ENCODE measurements at places on chromosomes 6 and 20. TPM values are rescaled to one million over a fixed set of nuclear protein-coding genes. Genes with fewer than 3 reads are reported as not detected.

- H3K36me3 ChIP-seq = no peaks in the 10 kb centered on the region
- no peaks in the 10 kb centered on the region for H3K27me3 ChIP-seq
- no peak for DNase-seq
- peaks cover 3% of the 10 kb centered on the region for H3K4me1 ChIP-seq
These were observed 10.0 kb downstream of the BICRAL start for GRCh38 chr6:42791706-42792320.

GRCh38 chr20:43681991-43682410 is 15.1 kb downstream of the MYBL2 start:
- peaks cover 37% of the 10 kb centered on the region for H3K36me3 ChIP-seq
- no peak overlapping the region for H3K27ac ChIP-seq
- peaks cover 3% of the 10 kb centered on the region for H3K4me1 ChIP-seq
- H3K4me3 ChIP-seq = no peak overlapping the region

GRCh38 chr6:52568320-52568719 is 8.5 kb downstream of the TRAM2 start:
- peaks cover 22% of the 10 kb centered on the region for H3K4me1 ChIP-seq
- no peaks in the 10 kb centered on the region for H3K27me3 ChIP-seq
- no peak overlapping the region for H3K27ac ChIP-seq
- no peak overlapping the region for H3K4me3 ChIP-seq
- no peaks in the 10 kb centered on the region for H3K36me3 ChIP-seq

GRCh38 chr20:1367479-1367878 is 25.4 kb downstream of the FKBP1A start:
- DNase-seq = no peak
- H3K4me1 ChIP-seq = peaks cover 6% of the 10 kb centered on the region
- no peak overlapping the region for H3K27ac ChIP-seq
- H3K4me3 ChIP-seq = no peak overlapping the region
- peaks cover 50% of the 10 kb centered on the region for H3K36me3 ChIP-seq
- H3K27me3 ChIP-seq = no peaks in the 10 kb centered on the region

- no peaks in the 10 kb centered on the region for H3K36me3 ChIP-seq
- no peak overlapping the region for H3K27ac ChIP-seq
- no peak overlapping the region for H3K4me3 ChIP-seq
- no peaks in the 10 kb centered on the region for H3K4me1 ChIP-seq
- DNase-seq = no peak
These were observed 298.4 kb downstream of the TRDN start for GRCh38 chr6:123338394-123338793.

DNA sequence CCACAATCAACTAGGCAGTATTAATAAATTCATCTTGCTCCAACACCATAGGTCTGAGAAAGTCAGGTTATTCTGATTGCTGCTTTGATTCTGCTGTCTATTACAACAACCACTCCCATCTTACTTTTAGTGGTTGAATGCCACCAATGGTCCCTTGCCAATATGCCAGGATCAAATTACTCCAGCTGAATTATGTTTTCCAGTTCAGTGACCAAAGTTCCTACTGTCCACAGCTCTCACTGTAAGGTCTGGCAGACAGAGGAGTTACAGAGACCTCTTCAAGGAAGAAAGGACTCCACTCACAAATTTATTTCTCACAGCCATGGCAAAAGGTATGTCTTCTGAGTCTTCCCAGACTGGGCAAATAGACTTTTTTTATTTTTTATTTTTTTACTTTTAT is 557.0 kb downstream of the HAO1 start:
- H3K27me3 ChIP-seq = no peaks in the 10 kb centered on the region
- no peak overlapping the region for H3K27ac ChIP-seq
- no peaks in the 10 kb centered on the region for H3K36me3 ChIP-seq
- H3K4me3 ChIP-seq = no peak overlapping the region
- no peaks in the 10 kb centered on the region for H3K4me1 ChIP-seq
- DNase-seq = no peak

The FOXA2 gene
- 123 TPM for total RNA-seq

- H3K27ac ChIP-seq = no peak overlapping the region
- H3K4me3 ChIP-seq = no peak overlapping the region
- peaks cover 13% of the 10 kb centered on the region for H3K4me1 ChIP-seq
- DNase-seq = no peak
- no peaks in the 10 kb centered on the region for H3K27me3 ChIP-seq
These were observed 75.1 kb downstream of the ARID1B start for GRCh38 chr6:156852147-156852857.

- no peaks in the 10 kb centered on the region for H3K27me3 ChIP-seq
- no peak for DNase-seq
- no peak overlapping the region for H3K4me3 ChIP-seq
- no peaks in the 10 kb centered on the region for H3K4me1 ChIP-seq
These were observed 35.3 kb downstream of the RALGAPA2 start for GRCh38 chr20:20677186-20677585.

The MTFR2 gene
- 6.8 TPM for total RNA-seq

The CST5 gene
- total RNA-seq = not detected

- no peaks in the 10 kb centered on the region for H3K36me3 ChIP-seq
- H3K4me3 ChIP-seq = no peak overlapping the region
- DNase-seq = no peak
- no peaks in the 10 kb centered on the region for H3K27me3 ChIP-seq
These were observed 220.0 kb upstream of the ZFP64 start for GRCh38 chr20:52411611-52412010.

DNA sequence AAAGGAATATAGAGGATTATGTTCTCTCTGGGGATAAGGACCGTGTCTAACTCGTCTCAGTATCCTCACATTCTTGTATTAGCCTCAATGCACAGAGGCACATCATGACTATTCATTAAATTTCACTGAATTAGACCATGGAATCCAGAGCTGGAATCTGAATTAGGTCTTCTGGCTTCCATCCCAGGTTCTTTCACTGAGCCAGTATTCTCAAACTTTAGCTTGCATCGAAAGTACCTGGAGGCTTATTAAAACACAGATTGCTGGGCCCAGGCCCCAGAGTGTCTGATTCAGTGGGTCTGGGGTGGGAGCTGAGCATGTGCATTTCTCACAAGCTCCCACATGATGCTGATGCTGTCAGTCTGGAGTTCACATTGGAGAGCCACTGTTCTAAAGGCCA is 142.0 kb downstream of the UST start:
- no peak overlapping the region for H3K4me3 ChIP-seq
- H3K36me3 ChIP-seq = no peaks in the 10 kb centered on the region
- no peaks in the 10 kb centered on the region for H3K27me3 ChIP-seq

Data from endodermal cell (in vitro differentiated cells).